NCI-H1092 treated with DMSO at 0.1 percent for 48 hours (cell line): ENCODE measurements at places on chromosomes 16 and 17.

- no peak for DNase-seq
These were observed 26.3 kb upstream of the GAS7 start for GRCh38 chr17:10224582-10225195.

DNA sequence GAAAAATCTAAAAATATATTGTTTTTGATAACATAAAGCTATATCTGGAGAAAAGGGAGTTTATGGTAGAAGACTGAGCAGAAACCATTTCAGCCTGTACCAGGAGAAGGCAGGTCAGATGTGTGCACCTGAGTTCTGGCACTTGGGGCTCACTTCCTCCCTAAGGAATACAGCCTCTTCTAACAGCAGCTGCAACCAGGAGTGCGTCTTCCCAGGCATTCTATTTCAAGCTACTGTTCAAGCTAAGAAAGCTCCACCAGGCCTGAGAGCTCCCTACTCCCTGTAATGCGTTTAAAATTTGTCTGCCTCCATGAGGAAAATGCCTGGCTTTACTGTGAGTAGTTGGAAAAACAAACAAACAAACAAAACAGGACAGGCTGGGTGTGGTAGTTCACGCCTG is 96.1 kb downstream of the ZNF778 start:
- no peak for DNase-seq

GRCh38 chr17:29383686-29384085 is 6.5 kb upstream of the TAOK1 start:
- no peak for DNase-seq

DNA sequence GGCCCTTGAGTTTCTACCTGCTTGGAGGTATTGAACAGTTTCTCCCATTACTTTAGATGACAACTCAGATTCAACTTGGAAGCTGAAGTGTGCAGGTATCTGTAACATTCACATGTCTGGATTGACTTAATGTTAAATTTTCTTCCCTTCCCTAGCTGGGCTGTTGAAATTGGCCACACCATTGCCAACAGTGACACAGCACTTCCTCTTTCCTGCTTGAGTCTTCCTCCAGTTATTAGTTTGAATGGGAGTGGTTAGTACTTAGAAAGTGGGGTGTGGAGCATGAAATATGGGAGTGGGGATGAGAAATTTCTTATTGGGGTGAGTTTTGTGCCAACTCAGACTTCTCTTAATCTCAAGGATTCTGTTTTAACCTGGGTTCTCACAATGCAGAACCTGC is 454.9 kb downstream of the KCNJ2 start:
- DNase-seq: no peak

DNA sequence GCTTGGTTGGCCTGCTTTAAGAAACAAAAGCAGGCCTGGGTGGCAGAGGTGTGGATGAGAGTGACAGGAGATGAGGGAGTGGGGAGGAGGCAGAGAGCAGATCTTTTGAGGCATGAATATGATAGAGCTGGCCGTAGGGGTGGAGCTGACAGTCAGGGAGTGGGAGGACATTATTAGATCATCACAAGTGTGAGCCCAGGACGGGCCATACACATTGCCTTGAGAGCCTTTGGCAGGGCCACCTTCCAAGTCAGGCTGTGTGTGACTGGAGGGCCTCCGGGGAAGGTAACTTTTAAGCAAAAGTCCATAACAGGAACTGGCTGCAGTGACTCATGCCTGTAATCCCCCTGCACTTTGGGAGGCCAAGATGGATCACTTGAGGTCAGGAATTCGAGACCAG is 26.3 kb downstream of the GINS3 start:
- DNase-seq: no peak

DNA sequence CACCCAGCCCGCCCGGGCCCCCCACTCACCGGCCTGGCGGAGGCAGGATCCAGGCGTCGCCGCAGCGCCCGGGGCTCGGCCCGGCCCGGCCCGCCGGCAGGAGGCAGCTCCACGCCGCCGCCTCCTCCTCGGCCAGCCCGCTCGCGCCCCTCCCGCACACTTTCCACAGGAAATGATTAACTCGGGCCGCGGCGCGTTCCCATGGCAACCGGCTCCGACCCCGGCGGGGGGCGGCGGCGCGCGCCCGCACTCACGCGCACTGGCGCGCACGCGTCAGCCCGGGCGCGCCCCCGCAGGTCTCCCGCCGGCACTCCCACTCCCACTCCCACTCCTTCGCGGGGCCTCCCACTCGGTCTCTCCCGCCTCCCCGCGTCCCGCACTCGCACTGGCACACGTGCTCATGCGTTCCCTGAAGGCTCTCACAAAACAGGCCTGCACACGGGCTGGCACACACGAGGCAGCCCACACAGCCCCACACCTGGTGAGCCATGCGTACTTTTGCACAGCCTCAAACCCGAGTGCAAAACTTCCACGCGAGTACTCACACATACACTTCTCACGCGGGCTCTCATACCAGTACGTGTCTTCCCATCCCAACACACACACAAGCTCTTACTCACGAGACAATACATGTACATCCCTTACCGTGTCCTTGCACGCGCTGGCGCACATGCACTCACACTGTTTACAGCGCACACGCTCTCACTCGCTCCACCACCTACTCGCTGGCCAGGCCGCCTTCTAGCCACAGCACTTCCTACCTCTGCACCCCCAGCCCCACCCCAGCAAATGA is at the start of gene KIFC3:
TSS of gene KIFC3 (minus strand) at position 151 of the 793 bp plus-strand sequence. CDS start 4,248 bp downstream, outside the sequence.
- peak; percentile 57 for DNase-seq
